GM12878 (cell line): ENCODE measurements at places on chromosomes 13 and 19.

- DNase-seq, result no peak
These were observed 7.2 kb downstream of the PPP1R37 start for GRCh38 chr19:45100201-45100600.

DNA sequence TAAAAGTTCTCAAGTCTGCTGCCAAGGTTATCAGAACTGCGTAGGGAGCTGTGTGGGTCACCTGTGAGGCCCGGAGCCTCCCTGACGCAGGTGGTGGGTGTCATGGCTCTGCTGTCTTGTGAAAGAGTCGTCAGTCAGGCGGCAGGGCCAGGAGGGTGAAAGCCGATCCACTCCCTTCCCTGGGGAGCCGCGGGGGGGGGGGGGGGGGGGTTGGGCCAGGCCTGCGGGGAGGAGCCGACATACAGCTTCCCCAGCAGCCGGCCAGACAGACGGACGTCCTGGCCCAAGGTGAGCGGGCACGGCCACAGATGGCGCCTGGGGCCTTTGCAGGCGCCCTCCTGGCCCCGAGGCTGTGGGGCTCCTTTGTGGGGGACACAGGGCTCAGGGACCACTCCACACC, 12.4 kb downstream of the SBNO2 start:
- DNase-seq, result no peak

DNA sequence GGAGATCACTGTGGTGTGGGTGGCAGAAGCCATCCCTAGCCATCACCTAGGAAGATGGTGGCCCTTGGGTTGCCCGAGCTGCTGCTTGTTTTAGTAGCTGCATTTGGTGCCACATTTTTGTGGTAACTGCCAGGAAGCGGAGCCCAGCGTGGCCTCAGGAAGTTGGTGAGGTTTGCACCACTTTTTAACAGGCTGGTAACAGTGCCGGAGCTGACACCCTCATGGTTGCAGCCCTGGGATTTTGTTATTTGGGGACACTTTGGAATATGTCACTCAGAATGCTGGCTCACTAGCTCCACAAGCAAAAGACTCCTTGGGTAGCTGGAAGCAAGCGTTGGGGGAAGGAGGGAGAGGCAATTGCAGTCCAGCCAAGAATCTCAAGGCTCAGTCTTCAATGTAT, 22.1 kb downstream of the ACTN4 start:
- DNase-seq, result no peak

DNA sequence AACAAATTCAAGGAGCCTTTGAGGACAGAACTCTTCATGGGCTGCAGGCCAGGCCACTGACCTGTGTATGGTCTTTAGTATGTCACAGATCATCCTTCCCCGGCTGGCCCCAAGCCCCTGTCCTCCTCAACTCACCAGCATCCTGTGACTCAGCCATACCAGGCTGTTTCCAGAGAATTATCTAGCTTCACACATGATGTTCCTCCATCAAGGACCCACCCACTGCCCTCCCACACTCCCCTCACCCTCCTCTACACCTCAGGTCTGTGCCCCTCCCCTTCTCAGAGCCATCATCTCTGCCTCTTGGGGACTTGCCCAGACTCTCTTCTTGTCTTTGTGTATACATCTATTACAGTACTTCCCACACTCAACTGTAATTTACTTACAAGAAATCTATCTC, 14.7 kb downstream of the DCT start:
- DNase-seq, result no peak
